ENCODE measurements at places on chromosomes 5 and 9. TPM values are rescaled to one million over a fixed set of nuclear protein-coding genes. Genes with fewer than 3 reads are reported as not detected.

DNA sequence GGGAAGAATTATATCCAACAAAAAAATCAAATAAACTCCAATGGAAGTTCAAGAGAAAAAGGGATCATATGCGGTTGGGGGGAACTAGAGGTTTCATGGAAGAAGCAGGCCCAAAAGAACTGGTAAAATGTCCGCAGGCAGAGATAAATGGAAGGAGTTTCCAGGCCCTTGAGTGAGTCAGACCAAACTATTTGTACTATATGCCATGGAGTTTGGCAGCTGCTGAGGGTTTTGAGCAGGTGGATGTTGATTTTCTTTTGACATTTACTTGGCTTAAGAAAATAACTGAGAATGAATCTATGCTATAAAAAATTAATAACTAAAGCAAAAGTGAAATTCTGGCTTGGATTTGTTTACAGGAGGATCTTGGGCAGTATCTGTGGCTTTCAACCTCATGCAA lies 33.7 kb downstream of the MINAR2 start:
- no peak for DNase-seq

DNA sequence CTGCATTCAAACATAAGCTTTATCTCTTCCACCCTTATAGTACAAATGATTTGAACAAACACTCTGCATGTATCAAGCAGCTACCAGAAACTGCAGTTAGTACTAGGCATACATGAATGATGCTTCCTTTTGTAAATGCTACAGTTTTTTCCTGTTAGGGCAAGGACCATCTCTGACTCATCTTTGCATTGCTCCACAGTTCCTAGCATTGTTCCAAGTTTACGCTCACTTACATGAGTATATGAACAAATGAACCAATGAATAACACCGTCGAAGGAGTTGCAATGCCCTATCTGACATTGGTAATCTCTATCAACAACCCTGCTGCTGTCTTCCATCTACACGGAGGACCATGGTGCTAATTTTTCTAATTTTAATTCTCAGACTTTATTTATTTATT lies 2.1 kb upstream of the ALDH7A1 start:
- no peak for DNase-seq

DNA sequence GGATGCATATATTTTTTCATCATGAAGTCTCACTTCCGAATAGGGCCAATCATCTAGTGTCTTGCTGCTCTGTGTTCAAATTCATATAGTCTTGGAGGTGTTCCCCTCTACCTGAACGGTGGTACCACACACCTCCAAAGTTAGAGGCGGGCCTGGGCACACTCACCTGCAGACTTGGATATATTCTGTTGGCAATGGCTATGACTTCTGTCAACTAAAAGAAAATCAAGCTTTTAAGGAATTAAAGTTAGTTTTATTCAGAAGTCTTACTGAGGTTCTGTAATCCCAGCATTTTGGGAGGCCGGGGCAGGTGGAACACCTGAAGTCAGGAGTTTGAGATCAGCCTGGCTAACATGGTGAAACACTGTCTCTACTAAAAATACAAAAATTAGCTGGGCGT lies 2.6 kb upstream of the NIPAL4 start:
- DNase-seq = no peak

GRCh38 chr5:105088961-105089360 lies 1526.4 kb upstream of the NUDT12 start:
- DNase-seq = no peak

GRCh38 chr5:6759401-6759800 lies 46.2 kb downstream of the TENT4A start:
- peak; percentile 62 for DNase-seq

GRCh38 chr5:109819878-109820277 lies 130.2 kb downstream of the MAN2A1 start:
- DNase-seq = no peak

DNA sequence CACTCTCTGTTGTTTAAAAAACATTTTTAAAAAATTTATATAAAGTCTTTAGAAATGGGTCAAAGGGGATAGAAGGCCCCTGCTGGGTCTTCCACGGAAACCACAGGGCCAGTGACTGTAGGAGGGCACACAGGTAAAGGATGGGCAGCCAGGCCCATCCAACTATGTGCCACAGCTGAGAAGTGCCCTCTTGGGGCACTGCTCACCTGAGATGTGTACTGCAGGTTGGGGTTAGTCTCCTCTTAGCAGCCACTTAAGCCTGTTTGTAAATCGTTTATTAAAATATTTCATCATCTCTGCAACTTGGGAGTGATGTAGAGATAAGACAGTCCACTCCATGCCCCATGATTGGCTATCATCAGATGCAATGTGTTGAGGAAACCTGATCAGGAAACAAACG lies 222.4 kb downstream of the DIRAS2 start:
- DNase-seq = no peak

DNA sequence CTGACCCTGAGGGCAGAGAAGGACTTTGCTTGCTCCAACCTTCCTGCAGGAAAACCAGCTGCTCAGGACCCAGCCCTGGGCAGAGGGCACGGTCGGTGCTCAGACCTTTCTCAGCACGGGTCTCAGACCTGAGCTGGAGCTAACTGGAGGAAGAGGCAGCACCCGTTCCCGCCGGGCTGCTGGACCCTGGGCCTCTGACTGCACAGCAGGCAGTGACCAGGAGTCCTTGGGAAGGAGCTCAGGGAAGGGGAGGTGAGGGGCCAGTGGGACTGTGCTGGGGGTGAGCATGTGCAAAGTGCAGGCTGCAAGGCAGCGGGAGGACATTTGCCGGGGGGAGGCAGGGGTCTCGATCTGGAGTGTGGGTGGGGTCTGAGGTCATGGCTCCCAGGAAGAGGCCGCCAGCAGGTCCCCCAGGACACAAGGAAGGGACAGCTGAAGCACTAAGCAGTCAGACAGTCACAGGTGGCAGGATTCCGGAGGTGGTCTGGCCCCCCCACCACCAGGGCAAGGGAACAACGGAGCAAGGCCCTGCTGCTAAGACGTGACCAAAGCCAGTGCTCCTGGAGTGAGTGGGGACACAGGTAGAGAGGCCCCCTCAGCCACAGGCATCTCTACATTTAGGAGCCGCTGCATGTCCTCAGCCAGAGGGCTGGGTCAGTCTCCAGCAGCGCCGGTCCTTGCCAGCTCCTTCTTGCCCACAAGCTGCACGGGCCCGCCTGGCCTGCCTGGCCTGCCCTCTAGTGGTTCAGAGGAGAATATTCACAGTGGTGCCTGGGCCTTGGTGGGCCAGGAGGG lies 4.8 kb upstream of the DPM2 start:
- DNase-seq = peak; percentile 90

- DNase-seq = no peak
Observed at GRCh38 chr9:126373241-126373640, 46.6 kb downstream of the MVB12B start.

- no peak for DNase-seq
Observed at GRCh38 chr9:35562895-35563780, 41.9 kb upstream of the TESK1 start.

DNA sequence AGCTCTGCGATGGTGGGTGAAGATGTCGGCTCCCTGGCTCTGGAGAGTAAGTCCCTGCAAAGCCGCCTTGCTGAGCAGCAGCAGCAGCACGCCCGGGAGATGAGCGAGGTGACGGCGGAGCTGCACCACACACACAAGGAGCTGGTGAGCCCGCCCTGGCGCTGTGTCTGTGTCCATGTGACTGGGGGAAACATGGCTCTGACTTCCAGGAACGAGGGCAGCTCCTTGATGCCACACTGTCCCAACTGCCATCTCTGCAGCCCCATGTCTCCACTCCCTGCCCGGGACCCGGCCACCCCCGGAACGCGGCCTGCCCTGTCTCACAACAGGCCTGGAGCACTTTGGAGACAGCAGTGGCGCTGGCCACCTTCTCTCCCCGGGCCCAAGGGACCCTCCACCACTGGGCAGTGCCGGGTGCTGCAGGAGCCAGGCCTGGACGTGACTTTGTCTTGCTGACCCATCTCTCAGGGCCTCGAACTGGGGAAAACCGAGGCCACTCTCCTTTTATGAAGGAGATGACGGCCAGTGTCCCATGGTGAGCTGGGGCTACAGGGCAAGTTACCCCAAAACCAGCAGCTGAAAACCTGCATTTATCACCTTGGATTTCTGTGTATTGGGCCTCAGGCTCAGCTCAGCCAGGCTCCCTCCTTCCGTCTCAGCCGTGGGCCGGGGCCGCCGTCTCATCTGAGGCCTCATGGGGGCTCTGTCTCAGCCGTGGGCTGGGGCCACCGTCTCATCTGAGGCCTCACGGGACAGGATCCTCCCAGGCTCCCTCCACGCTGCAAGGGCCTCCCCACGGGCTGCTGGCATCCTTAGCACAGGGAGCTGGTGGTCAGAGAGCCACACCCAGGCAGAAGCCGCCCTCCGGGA lies 28.6 kb downstream of the CEP72 start:
- DNase-seq = no peak

- DNase-seq = no peak
Observed at GRCh38 chr9:91700475-91700874, 249.6 kb downstream of the ROR2 start.

DNA sequence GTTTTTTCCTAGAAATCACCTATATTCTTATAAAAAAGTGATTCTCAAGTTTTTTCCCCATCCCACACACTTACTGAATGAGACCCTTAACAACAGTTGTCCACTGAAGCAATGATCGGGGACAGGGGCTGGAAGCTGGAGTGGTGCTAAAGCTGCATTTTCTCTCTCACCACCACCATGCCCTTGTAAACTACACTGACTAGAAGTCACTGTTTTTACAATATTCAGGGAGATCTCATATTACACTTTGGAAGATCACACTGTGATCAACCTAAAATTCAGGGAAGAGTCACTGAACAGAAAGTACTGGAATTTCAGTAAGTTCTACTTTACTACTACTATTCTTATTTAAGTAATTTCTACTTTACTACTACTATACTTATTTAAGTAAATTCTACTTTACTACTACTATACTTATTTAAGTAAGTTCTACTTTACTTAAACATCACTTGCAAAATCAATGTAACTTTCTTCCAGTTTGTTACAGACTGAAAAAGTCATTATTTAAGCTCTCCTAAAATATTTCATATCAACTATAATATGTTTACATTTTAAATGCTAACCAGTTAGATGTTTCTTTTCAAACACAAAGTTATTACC lies 164.3 kb downstream of the AGTPBP1 start:
- no peak for DNase-seq

GRCh38 chr9:7165331-7165975 lies 407.7 kb downstream of the KDM4C start:
- no peak for DNase-seq

- no peak for DNase-seq
Observed at GRCh38 chr9:137306850-137307254, 4.8 kb upstream of the NRARP start.

GRCh38 chr9:546797-547223 lies 294.7 kb upstream of the DMRT1 start:
- DNase-seq = no peak

DNA sequence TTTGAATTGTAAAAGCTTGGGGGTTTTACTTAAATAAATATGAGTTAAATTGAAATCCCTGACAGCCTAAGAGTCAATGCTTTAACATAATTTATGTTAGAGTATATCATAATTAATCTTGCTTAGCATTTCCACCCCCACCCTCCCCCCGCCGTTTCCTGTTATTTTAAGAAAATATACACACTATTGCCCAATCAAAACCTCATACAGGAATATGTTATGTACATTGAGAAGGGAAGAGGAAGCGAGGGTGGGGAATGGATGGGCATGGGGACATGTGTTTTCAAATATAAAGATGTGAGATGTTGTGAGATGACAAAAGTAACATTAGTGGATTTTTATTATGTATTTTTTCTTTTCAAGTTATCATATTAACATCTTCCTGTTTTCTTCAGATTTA lies 561.1 kb upstream of the MEF2C start:
- DNase-seq = no peak

DNA sequence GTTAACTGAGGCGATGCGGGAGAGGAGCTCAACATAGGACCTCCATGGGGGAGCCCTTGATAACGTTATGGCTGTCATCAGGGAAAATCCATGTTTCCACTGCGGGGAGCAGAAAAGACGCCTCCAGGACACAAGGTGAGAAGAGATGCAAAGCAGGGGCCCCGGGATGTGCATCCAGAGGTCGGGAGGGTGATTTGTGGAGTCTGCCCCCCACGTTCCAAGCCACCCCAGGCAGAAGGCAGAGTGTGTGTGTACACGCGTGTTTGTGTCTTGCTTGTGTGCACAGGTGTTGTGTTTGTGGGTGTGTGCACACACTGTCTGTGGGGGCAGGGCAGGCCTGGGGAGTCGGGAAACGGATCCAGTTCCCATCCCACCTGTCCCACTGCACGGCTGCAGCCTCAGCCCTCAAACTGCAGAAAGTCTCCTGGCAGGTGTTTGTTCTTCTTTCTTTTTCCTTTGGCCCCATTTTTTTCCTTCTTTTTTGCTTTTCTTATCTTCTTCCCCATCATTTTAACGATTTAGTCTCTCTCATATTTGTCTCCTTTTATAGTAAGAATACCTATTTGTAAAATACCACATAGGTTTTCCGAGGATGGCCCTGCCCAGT lies 17.4 kb upstream of the PLEKHG4B start:
- no peak for DNase-seq

DNA sequence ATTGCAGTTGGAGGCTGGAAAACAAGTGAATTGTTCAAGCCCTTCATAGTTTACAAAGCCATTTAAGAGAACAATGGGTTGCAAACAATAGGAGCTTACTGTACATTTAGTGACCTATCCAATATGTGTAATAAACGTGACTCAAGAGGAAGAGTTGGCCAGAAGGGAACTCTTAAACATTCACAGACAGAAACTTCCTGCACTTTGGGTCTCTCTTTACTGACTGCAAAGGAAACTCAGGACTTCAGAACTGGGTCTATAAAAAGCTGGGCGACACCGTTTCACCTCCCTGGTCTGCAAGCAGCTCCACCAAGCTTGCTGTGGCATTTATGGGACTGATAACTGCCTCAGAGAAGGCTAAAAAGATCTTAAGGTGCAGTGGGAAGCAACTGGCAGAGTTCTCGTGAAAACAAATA lies 48.7 kb upstream of the SPATA31D4 start:
- DNase-seq = no peak

The MARVELD2 gene
- total RNA-seq = 1.5 TPM

The FBXL17 gene
- total RNA-seq = 43.6 TPM

The FGF10 gene
- total RNA-seq = 4.4 TPM

The TCF7 gene
- total RNA-seq = 2.8 TPM

All from Right ventricle myocardium inferior (tissue), 1 donor.